Cerebellum (tissue), 4 donors: ENCODE measurements at places on chromosomes 1 and 21. TPM values are rescaled to one million over a fixed set of nuclear protein-coding genes. Genes with fewer than 3 reads are reported as not detected.

GRCh38 chr1:43910343-43910742 lies 23.3 kb upstream of the ARTN start:
- no peak for DNase-seq

DNA sequence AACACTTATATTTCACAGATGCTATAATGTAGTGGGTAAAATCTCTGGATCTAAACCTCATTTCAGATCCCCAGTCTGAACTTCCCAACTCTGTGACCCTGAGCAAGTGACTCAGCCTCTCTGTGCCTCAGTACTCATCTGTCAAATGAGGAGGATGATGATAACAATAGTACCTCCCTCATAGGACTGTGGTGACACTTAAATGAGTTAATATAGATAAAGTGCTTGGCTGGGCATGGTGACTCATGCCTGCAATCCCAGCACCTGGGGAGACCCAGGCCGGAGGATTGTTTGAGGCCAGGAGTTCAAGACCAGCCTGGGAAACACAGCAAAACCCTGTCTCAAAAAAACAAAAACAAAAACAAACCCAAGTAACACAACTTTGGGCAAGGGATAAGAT lies 4.7 kb upstream of the ECE1 start:
- no peak for DNase-seq

- no peak for DNase-seq
These were observed 89.5 kb downstream of the GALNT2 start for GRCh38 chr1:230156536-230156935.

- DNase-seq = no peak
These were observed 33.1 kb downstream of the LTN1 start for GRCh38 chr21:28959367-28960099.

DNA sequence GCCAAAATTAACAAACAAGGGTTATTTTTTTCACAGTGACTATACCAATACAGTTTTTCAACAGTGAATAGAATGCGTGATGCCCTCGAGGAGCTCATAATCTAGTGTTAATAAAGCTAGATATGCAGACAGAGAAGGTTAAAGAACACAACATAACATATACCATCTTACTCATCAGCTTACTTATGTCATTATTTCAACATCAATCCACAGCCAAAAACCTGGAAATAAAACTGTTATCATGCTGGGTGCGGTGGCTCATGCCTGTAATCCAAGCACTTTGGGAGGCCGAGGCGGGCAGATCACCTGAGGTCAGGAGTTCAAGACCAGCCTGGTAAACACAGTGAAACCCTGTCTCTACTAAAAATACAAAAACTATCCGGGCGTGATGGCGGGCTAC lies 6.1 kb downstream of the STX6 start:
- no peak for DNase-seq

GRCh38 chr1:21901473-21901847 lies 35.6 kb downstream of the HSPG2 start:
- no peak for DNase-seq

GRCh38 chr1:152759453-152760173 lies 1.8 kb downstream of the KPRP start:
- no peak for DNase-seq

DNA sequence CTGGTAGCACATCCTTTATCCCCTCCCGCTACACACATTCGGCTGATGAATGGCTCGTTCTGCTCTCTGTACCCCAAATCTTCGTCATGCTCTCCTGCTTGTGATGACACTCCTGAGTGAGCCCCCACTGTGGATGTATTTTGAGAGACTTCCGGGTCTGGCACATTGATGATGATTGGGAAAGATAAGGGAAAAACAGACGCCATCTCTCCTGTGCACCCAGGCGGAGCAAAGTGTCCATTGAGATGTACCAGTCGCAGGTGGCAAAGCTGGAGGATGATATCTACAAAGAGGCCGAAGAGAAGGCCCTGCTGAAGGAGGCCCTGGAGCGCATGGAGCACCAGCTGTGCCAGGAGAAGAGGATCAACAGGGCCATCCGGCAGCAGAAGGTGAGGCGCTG lies 27.9 kb upstream of the EFHD2 start:
- DNase-seq = no peak

- DNase-seq = no peak
These were observed 1.1 kb upstream of the TTC39A start for GRCh38 chr1:51331206-51332100.

- no peak for DNase-seq
These were observed 74.6 kb downstream of the DPT start for GRCh38 chr1:168654198-168654915.

- no peak for DNase-seq
These were observed 147.3 kb downstream of the LBR start for GRCh38 chr1:225280563-225280962.

- no peak for DNase-seq
These were observed 9.4 kb downstream of the OR2M2 start for GRCh38 chr1:248183996-248184395.

- peak; percentile 56 for DNase-seq
These were observed 11.3 kb downstream of the HIVEP3 start for GRCh38 chr1:41907446-41907845.

- DNase-seq = no peak
These were observed 29.7 kb upstream of the BRINP3 start for GRCh38 chr1:190507357-190507756.

DNA sequence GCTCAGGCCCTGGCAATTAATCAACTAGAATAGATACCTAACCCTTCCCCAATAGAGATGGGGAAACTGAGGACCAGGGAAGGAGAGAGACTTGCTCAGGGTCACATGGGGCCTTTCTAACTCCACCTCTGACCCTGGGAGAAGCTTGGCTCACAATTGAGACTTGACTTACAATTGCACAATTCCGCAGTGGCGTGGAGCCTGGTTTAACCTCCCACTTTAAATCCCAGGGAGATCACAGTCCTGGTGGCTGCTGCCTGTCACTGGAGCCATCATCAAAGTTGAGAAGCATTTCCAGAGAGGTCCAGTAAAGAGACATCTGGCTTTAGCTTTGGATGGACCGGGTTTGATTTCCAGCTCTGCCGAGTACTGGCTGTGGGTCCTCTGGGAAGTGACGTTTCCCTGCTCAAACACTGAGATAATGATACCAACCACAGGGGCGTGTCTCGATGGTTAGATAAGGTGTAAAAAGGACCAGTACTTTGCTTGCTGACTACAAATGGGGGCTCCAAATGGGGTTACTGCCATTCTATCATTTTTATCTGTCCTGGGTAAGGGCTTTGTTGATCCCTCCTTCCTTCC lies 39.3 kb downstream of the TRIM62 start:
- no peak for DNase-seq

DNA sequence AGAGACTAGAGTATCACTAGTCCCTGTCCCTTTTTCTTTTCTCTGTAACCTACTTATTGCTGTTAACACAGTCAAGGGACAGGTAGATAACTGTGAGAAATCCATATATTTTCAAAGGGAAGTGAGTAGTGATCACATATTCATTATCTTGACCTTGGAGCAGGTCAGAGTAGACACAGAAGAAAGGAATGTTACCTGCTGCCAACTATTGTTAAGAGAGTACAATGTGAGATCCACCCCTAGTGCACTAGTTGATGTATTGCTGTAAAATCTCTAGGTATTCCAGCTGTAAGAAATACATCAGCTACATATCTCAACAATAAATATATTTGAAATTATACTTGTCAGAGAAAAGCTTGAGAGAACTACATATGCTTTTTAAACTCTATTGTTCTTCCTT lies 68.7 kb upstream of the ADGRL2 start:
- no peak for DNase-seq

- DNase-seq = no peak
These were observed 23.5 kb downstream of the PALMD start for GRCh38 chr1:99669376-99669775.

GRCh38 chr1:3478187-3478586 lies 23.7 kb downstream of the ARHGEF16 start:
- no peak for DNase-seq

DNA sequence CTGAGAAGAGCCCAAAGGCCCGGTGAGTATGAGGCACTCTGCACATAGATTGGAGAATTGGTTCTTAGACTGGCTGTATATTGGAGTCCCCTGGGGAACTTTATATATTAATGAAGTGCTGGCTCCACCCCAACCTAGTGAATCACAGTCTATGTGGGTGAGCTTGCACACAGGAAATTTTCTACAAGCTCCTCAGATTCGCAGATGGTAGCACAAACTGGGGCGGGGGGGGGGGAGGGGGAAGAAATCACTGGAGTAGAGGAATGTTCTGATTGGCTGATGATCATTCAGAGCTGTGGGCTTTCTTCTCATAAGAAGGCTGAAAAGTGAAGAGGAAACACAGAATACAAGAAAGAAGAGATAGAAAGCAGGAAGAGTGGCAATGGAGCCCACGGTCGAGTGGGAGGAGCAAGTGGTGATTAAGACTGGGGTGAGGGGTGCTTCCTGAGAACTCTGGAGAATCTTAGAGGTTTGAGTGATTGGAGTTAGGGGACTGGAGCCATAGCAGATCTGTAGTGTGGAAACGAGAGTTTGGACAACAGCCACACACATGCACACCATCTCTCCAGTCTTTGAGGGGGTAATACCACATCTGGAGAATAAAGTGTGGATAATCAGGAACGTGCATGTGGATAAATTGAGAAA lies 465.9 kb upstream of the DAB1 start:
- no peak for DNase-seq

- no peak for DNase-seq
These were observed 13.2 kb downstream of the ZC3H12A start for GRCh38 chr1:37487619-37487984.

GRCh38 chr1:10989095-10989494 lies 23.4 kb upstream of the TARDBP start:
- no peak for DNase-seq

DNA sequence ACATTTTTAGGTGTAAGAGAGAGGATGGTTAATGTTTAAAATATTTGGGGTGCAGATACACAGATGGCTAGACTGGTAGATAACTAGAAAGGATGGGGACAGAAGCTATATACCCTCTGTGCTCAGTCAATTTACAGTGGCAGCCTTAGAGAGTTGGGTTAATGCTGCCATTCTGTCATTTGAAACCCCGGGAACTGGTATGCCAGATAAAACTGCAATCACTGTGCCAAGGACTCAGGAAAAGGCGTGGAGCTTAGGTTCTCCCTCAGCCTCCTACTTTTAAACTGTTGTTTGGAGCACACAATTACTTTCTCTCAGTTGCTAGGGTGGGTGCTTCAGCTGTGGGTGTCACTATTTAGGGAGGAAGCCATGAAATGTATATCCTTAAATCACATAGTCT lies 90.0 kb upstream of the HNRNPU start:
- DNase-seq = no peak

DNA sequence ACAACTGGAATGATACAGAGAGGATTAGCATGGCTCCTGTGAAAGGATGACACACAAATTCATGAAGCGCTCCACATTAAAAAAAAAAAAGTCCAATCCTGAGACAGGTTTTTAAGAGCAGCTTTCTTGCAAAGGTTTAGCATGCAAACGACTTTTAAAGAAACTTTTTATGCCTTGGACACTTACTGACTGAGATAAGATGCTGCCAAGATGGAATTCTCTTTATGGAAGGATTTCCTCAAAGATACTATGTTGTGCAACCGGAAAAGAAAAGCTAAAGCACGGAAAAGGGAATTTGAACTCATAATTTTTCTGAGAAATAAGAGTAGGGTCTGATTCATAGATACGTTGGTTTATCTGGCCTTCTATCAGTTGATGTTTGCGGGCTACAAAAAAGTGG lies 27.3 kb downstream of the PIGP start:
- DNase-seq = no peak

- no peak for DNase-seq
These were observed 192.2 kb downstream of the TGFB2 start for GRCh38 chr1:218537122-218537913.

OR2AK2 gene
- total RNA-seq = 3.0 TPM
